ENCODE measurements at places on chromosomes 4 and X.

GRCh38 chr4:47374477-47374876 is 89.0 kb downstream of the COMMD8 start:
- no peak for DNase-seq

- no peak for DNase-seq
Measured at GRCh38 chrX:40299641-40300046, 201.9 kb upstream of the BCOR start.

DNA sequence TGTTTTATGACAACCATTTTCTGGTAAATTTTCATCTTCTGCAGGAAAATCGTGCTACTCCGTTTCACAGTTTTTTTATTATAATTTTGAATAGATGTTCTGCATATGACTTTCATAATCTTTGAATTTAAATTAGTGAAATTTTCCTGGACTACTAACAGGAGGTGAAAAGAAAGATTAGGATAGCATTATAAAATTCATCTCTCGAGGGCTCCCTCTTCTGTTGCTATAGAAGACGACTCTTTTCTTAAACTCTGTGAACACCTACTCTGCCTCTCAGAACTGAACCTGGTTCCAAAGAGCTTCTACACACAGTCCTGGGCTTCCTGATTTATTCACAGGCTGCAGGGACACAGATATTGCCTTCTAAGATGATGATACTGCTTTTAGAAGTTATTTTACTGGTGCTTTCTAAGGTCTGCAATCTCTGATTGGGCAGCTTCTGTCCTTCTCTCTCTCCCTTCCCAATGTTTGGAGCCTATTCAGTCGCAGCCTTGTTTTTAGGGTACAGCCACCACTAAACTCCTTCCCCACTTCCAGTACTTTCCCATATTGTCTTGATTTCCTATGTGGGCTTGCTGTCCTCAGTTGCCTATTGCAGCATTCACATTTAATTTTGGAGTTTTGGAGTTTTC is 10.1 kb upstream of the SAP30 start:
- DNase-seq: no peak

DNA sequence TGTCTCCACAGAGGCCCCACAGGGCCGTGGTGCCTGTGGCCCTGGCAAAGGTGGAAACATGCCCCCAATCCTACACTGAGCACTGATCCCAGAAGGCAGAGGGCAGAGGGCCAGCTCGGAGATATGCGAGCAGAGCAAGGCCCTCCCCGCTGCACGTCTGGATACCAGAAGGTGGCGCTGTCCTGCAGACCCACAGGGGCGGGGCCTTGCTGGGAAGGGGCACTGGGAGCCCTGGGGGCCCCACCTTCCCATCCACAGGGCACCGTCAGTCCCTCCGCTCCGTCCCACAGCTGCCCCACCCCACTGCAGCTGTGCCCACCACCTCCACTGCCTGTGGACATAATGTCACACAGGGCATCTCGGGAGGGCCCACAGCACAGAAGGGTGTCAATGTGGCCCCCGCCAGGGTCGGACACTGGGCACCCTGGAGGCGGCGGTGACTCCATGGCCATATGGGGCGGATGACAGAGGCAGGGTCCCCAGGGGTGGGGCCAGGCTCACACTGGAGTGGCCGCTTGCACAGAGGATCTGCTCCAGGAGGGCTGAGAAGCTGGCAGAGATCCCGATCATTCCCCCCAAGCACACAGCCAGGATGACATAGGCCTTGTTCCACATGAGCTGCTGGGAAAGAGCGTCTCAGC is 4.8 kb downstream of the SLC49A3 start:
- DNase-seq: peak; percentile 72

- no peak for DNase-seq
Measured at GRCh38 chrX:11429538-11430085, 136.4 kb downstream of the AMELX start.

- no peak for DNase-seq
Measured at GRCh38 chr4:13102092-13102742, 381.9 kb downstream of the RAB28 start.

- DNase-seq: no peak
Measured at GRCh38 chr4:11599064-11599463, 170.4 kb upstream of the HS3ST1 start.
